ENCODE measurements at places on chromosomes 1 and 21.

GRCh38 chr1:48715921-48716320, 60.8 kb downstream of the BEND5 start:
- DNase-seq: no peak

GRCh38 chr1:230786385-230786753, 39.2 kb downstream of the CAPN9 start:
- no peak for DNase-seq

GRCh38 chr1:40981691-40982448, 2.4 kb downstream of the CTPS1 start:
- DNase-seq: no peak

DNA sequence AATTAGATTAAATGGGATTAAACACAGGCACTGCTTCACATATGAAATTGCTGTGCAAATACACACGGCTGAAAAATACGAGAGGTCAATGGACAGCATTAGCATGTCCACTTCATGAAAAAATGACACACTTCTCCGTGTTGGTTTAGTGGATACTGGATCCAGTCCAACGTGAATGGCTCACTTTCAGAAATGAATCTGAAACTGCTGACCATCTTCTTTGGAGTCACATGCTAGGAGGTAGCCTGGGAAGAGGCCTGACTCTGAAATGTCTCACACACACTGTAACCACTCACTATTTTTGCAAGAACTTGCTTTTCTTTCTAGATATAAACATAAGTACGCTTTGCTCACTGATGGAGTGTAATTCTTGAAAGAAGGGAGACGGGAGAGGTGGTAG, 127.3 kb downstream of the HLCS start:
- DNase-seq: no peak

GRCh38 chr1:66315671-66316070, 218.3 kb upstream of the SGIP1 start:
- no peak for DNase-seq

DNA sequence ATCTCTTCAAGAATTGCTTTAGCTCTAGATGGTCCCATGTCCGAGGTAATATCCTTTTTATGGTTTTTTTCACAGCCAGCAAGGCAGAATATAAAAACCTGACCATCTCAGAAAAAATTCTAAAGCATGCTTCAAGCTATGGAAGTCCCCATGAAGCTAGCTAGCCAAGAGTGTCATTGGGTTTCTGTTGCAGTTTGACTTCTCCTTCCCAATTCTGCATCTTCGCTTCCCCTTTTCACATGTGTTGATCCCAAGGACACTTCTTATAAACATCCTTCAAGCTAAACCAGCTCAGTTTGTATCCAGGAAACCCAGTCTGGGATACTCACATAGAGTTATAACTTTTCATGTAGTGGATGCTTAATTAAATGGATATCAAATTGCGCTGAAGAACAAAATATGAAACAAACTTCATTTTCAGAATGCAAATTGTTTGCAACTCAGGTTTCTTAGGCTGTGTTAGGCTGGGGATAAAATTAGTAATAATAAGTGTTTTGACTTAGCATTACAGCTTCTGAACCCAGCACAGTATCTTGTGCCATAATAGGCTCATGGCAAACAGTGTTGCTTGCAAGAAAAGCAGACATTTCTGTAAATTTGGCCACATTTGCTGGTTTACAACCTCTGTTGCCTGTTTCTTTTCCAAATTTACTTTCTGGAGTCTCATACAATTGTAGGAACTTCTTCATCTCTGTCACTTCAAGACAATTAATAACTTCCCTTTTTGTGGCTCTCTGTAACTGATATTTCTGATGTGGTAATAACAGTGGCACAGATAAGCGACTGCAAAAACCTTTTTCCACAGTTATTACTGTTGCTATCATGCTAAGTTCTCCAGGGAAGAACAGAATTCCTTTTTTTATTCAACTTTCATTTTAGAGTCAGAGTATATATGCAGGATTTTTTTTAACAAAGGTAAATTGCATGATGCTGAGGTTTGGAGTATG, 53.2 kb downstream of the NCAM2 start:
- DNase-seq: no peak

DNA sequence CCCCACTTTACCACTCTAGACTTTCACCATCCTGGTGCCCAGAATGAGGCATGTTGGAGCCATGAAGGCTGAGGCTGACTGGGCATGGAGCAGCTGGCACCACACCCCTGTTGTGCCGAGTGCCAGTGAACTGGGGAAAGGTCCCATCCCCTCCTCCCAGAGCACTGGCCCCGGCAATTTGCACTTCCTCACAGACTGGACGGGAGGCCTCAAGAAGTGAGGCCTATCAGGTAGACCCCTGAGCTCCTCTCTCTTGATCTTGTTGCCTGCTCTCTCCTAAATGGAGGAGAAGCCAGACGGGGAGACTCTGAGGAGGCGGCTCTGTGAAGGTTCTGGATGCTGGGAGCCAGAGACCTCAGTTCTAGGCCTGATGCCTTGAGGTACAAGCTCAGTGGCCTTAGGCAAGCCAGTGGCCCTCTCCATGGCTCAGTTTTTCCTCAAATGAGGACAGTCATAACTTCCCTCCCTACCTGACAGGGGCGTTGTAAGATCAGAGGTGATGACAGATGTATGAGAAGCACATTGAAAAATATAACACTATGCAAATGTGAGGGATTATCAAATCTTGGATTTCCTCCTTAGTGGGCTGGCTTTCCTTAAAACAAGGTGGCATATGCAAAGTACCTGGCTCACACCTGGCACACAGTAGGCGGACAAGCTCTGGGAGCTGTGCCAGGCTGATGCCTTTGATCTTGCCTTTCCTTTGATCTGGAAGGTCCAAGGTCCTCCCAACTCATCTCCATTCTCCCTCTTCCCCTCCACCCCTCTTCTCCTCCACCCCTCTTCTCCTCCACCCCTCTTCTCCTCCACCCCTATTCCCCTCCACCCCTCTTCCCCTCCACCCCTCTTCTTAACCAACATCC, 6.7 kb downstream of the GRHL3 start:
- no peak for DNase-seq
